ENCODE measurements at places on chromosomes 5 and 9.

GRCh38 chr5:140801494-140801841, 611 bp downstream of the PCDHA3 start:
- no peak for DNase-seq

DNA sequence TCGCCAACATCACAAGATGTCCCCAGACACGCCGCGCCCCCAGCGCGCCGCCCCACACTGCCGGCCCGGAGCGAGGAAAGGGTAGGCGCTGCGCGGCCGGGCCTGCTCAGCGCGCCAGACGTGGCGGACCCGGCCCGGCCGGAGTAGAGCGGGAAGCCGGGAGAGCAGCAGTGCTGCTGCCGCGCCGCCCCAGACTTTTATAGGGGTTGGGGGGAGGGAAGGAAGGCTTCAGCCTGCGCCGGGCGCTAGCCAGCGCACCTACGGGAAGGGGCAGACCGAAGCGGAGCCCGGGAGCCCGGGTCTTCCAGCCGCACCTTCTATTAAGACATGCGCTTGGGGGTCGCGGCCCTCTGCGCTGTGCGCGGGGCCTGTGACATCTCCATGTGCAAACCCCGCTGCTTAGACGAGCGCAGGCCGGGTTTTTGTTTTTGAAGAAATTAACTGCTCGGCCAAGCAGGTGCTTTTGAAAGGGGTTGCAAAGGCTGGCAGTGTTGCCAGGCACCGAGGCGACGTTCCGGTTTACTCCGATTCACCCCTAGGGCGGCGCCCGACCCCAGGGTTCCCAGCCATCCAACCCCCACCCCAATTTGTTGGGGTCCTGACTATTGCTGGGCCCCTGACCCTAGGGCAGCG, 353 bp upstream of the PAX5 start:
- DNase-seq: peak; percentile 68

- no peak for DNase-seq
These were observed 473.4 kb downstream of the NTRK2 start for GRCh38 chr9:85142968-85143367.

DNA sequence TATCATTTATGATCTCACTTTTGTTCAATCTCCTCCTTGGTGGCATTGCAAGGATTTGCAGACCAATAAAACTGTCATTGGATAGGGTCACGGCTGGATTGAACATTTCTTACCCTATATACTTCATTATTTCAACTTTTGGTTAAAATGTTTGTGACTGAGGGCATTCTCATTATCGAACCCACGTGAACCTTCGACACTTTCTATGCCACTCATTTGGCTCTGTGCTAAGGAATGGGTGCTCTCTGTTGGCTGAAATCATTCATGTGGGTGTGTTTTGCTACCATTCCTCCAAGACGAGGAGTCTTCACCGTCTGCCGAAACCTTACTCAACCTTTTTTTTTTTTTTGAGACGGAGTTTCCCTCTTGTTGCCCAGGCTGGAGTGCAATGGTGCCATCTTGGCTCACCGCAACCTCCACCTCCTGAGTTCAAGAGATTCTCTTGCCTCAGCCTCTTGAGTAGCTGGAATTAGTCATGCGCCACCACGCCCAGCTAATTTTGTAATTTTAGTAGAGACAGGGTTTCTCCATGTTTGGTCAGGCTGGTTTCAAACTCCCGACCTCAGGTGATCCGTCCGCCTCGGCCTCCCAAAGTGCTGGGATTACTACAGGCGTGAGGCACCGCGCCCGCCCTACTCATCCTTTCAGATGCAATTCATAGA, 62.5 kb downstream of the CSNK1A1 start:
- DNase-seq: no peak

DNA sequence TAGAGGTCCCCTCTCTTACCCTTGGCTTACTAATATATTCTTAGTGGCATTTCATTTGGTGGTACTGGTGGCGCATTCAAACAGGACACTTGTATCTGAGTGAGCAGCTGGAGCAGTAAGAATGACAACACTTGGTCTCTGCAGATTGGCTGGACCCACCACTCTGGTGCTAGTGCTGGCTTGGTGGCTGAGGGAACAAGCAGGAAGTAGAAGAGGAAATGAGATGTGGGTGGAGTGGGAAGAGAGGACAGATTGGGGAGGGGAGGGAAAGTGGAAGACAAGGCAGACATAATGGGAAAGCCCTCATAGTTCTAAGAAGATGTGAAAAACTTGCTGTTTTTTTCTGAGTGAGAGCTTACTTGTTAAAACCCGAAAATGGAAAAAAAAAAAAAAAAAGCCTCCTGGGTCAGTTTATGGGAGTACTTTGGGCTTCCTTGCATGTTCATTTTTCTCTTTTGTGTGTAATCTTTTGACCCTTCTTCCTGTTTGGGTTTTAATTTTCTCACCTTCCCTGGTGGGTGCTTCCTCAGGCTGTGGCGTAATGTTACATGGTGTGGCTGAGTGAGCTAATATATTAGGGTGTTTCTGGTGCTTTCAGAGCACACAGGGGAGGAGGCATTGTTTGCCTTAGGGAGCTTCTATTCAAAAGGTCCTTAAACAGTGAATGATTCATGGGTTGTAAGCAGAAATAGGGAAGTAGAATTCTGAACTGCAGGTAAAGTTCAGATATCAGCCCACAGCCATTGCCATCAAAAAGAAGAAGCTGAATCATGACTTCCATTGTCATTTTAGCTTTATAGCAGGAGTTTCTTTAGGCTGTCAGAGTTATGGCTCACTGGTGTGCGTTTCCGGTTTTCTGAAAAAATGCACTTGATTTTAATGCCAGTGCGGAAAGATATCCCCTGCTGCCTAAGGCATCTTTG, 52.3 kb downstream of the TLE4 start:
- no peak for DNase-seq

GRCh38 chr9:117414220-117414905, 494 bp downstream of the ASTN2 start:
- peak; percentile 56 for DNase-seq

- DNase-seq: no peak
These were observed 14.0 kb downstream of the COL27A1 start for GRCh38 chr9:114169029-114169951.

DNA sequence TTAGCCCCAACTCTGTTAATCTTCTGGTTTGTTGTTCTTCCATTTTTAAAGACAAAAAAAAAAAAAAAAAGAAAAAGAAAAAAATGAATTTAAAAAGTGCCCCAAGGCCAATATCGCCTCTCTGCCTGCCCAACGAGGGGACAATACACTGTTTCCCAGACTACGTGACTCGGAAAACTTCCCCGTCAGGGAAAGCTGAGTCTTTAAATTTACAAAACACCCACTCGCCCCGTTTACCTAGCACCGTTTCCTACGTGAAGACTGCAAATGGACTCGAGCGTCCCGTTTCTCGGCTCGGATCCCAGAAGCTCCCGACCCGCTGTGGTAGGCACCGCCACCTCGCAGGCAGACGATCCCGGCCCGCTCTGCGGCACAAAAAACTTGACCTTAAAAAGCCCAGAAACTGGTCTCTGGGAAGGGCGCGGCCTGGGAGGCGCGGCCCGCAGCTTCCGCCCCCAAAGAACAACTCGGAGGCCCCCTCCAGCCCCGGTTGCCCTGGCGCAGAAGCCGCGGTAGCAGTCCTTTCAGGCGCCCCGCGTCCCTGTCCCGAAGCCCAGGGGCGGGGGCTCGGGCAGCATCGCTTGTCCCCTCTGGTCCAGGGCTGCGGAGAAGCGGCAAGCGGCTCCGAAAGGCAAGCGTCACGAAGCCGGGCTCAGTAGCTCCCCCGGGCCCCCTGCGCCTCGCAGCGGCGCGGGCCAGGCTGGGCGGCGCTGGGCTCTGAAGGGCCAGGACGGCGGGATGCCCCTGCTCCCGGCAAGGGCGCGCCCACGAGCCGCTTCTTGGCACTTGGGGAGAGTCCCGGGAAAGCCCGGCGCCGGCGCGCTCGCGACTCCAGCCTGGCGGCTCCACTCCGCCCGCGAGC, at the start of gene GCNT4:
TSS of gene GCNT4 (minus strand) at position 367 of the 862 bp plus-strand sequence. CDS start 22,521 bp downstream, outside the sequence.
- peak; percentile 24 for DNase-seq

Measured in NCI-H524 (cell line).